ENCODE measurements at places on chromosomes 7 and 10. TPM values are rescaled to one million over a fixed set of nuclear protein-coding genes. Genes with fewer than 3 reads are reported as not detected.

The HTR5A gene
- not detected for total RNA-seq

The CYP2C19 gene
- 0.19 TPM for total RNA-seq

The OR2A7 gene
- total RNA-seq, result 5.4 TPM

The ITGB8 gene
- total RNA-seq, result not detected

The HABP2 gene
- total RNA-seq, result not detected

The ARL5B gene
- total RNA-seq, result 17.5 TPM

The TMEM273 gene
- 88.0 TPM for total RNA-seq

The EPO gene
- total RNA-seq, result 0.19 TPM

The MCM7 gene
- 270 TPM for total RNA-seq

The PRRT4 gene
- 0.14 TPM for total RNA-seq

The TMEM225B gene
- 2.5 TPM for total RNA-seq

The ADAM12 gene
- 0.63 TPM for total RNA-seq

The SEMA3C gene
- not detected for total RNA-seq

The SCART1 gene
- 3.3 TPM for total RNA-seq

The HKDC1 gene
- total RNA-seq, result 0.62 TPM

The C10orf67 gene
- 0.84 TPM for total RNA-seq

The ZP3 gene
- total RNA-seq, result 11.8 TPM

The KIFBP gene
- total RNA-seq, result 17.5 TPM

The RGR gene
- not detected for total RNA-seq

The SMKR1 gene
- total RNA-seq, result 4.0 TPM

The AKR1C3 gene
- 0.44 TPM for total RNA-seq

The CALHM1 gene
- total RNA-seq, result not detected

The BAZ1B gene
- total RNA-seq, result 94.5 TPM

The CRYGN gene
- total RNA-seq, result 0.35 TPM

The C10orf143 gene
- total RNA-seq, result 6.4 TPM

The IFIT1B gene
- not detected for total RNA-seq

The ASAH2B gene
- 12.0 TPM for total RNA-seq

The CACNB2 gene
- not detected for total RNA-seq
